Stimulated activated CD4-positive, alpha-beta T cell treated with anti-CD3 and anti-CD28 coated beads, Interleukin-15, amount 100 ng/mL, for 48 hours (primary cell): ENCODE measurements at places on chromosomes 12 and 14.

DNA sequence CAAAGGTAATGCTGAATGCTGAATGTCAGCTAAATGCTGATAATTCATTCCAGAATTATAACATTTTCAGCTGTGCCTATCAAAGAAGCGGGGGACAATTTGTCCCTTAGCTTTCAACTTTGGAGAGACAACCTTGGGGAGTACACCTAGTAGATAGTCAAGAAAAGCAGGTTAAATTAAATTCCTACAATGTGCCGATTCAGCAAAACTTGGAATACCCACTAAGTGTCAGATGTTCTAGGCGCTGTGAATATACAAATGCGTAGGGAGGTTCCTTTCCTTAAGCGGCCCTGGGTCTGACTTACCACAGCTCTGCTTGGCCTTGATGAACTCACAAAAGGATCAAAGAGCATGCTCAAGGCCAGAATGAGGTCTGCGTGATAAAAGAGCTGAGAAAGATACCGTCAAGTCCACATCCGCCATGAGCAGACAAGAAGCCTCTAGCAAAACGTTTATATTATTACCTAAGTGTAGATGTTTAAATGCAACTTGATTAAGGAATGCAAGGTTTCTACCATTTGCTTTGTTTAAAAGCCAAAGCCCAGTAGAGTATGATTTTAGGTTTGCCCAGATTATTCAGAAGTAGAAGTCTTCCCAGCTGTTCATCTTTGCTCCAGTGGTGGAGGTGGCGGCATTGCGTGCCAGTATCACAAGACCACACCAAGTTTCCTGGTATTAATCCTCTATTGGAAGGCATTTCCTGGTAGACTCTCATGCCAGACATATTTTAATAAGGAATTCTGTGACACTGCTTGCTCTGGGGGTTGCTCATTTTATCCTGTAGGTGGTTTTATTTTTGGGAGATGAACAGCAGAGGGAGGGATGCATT, 368.6 kb downstream of the DPF3 start:
- no peak for DNase-seq

- no peak for DNase-seq
These were observed 245.9 kb upstream of the DDHD1 start for GRCh38 chr14:53399057-53399456.

GRCh38 chr14:50559990-50560930, at the start of gene ATL1:
Gene ATL1, plus strand, starts transcription at chr14:50560145. Its CDS starts 121 bp downstream, at chr14:50560266.
- peak; percentile 18 for DNase-seq

DNA sequence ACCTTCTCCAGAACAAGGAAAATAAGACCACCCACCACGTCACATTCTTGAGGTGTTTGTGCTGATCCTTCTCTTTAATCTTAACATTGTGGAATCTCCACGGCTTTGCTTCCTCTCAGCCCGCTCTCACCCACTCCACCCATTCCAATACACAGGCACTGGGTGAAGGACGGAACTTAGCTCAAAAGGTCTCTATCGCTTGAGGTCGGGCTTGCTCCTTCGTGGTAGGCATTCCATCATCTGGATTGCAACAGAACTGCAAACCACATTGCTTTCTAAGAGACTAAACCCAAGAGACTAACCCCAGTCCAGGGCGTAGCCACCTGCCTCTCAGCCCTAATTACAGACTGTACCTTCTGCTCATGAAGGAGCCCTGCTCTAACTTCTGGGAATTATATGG, 24.0 kb upstream of the MDM2 start:
- no peak for DNase-seq

GRCh38 chr14:29906256-29906870, 21.3 kb downstream of the PRKD1 start:
- no peak for DNase-seq

DNA sequence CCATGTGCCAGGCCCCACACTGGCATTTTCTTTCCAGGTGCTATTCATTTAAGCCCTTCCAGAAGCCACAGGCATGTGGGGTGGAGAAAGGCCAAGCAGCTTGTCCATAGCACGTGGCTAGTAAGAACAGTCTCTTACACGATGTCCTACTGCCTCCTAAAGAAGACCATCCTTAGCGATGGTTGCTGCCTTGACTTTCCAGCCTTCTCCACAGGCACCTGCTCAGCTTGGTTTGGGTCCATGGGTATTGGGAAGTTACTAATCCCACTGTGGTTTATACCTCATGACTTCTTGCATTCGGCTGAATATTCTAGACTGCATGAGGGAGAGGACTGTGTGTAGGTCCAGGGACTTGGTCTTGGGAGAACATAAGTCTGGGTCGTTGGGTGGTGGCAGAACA, 49.2 kb downstream of the NINJ2 start:
- no peak for DNase-seq

- peak; percentile 61 for DNase-seq
These were observed 68.9 kb upstream of the NCOR2 start for GRCh38 chr12:124636138-124636978.

DNA sequence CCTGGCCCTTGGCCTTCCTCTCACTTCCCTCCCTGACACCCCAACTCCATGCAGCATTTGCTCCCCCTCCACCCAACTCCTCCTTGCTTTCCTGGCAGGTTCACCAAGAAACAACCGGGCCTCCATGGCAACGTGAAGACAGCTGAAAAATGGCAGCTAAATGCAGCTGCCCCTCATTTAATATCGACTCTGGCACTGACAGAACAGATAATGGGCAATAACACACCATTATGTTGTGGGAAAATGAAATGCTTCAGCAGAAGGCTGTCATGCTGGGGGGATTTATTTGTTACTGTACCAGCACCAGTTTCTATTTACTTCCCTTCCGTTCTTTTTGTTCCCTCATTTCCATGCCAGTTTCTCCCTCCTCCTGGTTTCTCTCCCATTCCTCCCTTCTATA, 440.8 kb downstream of the NRXN3 start:
- no peak for DNase-seq

DNA sequence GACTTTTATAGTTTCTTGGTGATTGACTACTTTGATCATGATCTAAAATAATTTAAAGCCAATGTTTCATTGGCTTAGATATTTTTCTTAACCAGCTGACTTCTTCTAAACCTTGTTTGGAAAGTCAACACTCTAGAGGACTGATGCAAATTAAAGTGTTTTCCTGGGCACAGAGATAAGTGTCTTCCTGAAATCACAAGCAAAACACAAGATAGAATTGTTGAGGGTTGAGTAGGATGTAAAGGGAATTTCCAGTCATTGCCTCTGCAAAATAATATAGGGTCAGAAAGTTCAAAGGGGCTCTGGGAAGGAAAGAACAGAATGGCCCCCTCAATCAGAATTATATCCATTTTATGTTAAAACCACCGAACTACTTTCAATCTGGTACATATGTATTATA, 156.3 kb upstream of the LRIG3 start:
- no peak for DNase-seq

DNA sequence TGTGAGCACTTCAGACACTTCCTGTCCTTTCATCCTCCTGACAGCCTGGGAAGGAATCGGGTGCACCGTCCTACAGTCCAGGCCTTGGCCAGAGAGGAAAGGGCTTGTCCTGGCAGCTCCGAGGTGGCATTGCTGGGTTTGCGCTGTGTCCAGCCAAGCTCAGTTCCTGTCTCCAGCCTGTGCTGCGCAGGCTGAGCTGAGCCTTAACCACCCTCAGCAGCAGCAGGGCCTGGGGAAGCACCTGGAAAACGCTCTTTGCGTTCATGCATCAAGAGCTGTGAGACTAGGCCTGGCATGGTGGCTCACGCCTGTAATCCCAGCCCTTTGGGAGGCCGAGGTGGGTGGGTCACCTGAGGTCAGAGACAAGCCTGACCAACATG, 33.7 kb upstream of the EML1 start:
- no peak for DNase-seq

- no peak for DNase-seq
These were observed 3.7 kb upstream of the ZFP36L1 start for GRCh38 chr14:68796418-68797101.

DNA sequence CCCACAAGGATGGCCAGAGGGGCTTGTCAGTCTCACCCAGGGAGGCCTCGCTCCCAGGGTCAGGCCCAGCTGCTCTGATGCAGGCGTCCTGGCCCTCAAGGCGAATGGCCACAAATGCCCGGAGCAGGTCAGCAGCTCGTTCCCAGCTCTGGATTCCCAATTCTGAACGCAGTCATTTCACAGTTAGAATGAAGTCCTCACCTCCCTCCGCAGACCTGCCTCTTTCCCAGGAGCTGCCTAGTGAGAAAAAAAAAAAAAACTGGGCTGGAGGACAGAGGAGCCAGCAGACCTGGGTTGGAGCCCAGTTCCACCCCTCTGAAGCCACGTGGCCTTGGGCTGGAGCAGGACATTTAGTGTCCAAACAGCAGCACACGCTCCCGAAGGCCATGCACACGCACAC, 62.2 kb upstream of the DIO3 start:
- DNase-seq = no peak

DNA sequence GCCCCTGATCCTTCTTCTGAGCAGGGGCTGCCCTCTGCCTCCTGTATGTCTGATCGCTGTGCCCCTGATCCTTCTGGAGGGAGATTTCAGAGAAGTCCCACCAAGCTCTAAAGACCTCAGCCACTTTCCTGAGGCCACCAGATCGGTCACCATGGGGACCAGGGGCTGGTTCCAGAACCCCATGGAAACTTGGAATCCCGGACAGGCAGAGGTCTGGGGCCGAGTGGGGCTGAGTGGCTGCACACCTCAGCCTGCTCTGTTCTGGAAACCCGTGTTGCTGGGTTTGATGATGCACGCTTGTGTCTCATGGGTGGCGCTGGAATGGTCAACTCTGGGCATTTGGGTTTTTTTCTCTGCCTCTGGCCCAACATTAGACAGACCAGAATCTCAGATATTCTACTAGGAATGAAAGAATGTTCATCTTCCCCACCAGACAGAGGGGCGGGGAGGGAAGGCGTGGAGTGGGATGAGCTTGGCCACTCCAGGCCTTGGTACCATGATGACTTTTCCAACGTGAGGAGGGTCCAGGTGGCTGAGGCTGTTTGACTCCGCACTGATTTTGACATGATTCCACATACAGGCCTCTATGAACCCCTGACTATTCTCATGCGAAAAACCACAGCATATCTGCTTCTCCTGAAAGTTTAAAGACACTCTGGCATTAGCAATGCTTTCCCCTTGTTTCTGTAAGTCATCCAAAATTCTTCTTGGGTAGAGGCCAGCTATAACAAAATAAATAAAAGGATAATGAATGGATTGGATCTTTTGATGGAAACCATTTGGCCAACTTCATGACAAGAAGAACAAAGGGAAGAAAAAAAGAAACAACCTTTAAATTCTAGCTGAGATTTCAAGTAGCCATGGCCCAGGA, 114.5 kb downstream of the ADGRD1 start:
- no peak for DNase-seq

DNA sequence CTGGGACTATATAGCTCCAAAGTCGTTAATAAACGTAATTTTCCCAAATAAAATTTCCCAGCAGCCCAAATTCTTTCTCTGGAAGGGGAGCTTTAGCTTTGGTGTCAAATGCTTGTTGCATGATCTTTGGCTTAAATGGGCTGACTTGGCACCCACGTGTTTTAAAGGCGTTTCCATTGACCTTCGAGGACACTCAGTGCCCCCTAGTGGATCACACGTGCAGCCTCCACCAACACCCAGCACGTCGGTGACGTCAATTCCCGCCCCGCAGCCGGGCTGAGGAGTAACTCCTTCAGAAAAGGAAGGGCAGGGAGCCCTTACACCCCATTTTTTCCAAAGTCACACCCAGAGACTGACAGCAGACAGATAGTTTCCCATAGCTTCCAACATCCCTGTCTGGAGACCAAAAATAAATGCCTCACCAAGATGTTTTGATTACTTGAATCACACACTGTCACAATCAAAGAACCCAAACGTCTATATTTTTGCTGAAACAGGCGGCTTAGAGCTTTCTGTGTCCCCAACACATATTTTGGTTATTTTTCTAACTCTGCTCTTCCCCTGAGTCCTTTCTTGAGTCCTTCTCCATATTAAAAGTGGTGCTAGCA, 707.9 kb downstream of the AACS start:
- peak; percentile 15 for DNase-seq

- no peak for DNase-seq
These were observed 38.5 kb upstream of the FGF6 start for GRCh38 chr12:4483885-4484823.

DNA sequence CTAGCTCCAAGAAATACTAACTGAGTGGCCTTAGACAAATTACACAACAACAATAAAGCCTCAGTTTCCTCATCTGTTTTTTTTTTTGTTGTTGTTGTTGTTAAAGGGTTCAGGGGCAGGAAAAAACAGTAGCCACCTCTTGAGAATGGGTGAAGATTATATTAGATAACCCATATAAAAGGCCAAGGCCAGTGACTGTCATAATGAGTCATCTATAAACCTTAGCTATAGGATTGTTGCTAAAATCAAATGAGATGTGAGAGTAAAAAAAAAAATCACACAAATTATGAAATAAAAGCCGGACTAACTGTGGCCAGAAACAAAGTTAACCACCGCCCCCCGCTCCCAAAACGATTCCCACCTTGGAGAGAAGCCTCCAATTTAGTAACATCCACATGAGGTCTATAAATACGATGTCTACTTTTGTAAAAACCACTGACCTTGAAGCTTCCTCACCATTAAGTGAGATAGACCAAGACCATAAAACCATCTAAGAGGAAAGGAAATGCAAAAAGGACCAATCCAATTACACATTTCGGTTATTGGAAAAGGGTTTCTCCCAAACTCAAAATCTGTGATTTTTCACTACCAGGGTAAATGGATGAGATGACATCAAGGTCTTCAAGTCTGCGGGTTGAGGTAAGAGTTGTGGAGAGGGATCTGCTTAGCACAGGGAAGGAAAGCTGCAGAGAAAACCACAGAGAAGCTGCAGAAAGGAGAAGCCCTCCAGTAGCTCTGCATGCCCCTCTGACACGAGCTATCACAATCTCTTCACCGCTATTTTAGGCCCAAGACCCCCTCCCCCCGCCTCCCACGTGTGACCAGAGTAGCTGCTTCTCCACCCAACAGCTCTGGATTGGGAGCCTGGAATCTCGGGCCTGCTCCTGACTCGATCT, 1.0 kb downstream of the NAA25 start:
- DNase-seq = no peak

DNA sequence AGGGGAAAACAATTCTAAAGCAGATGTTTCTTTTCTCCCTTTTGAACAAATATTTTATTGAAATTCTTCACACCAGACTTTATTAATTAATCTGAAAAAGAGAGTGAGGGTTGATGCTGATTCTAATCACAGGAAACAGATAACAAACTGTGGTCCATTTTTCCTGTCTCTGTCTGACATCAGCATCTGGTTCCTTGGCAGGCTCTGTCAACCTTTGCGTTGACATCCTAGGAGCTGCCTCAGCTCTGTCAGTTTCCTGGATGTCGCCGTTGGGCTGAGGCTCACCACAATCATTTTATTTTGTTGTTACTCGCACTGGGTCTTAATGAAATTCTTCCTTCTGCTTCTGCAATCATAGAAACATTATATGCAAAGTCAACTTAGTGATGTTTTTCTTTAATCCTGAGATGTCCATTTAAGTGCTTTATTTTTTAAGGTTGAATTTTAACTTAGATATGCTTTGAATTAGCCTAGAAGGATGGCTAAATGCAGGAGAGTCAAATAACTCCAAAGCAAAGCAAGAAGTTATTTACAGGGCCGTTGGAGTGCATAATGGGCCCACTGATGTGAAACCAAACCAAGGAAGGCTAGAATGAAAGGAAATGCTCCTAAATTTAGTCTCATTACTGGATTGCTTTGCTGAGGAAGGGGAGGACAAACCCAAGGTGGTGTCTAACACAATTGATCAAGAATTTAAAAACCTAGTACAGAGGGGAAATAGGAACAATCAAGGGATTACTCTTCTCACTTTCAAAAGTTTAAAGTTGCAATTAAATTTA, 542.4 kb downstream of the FLRT2 start:
- no peak for DNase-seq
